GM23338 (cell line): ENCODE measurements at places on chromosomes 2 and 18.

GRCh38 chr2:146634230-146635097 lies 1210.4 kb upstream of the ACVR2A start:
- no peak overlapping the region for H3K4me3 ChIP-seq
- DNase-seq = peak; percentile 5
- no peaks in the 10 kb centered on the region for H3K36me3 ChIP-seq
- H3K27ac ChIP-seq = no peak overlapping the region

DNA sequence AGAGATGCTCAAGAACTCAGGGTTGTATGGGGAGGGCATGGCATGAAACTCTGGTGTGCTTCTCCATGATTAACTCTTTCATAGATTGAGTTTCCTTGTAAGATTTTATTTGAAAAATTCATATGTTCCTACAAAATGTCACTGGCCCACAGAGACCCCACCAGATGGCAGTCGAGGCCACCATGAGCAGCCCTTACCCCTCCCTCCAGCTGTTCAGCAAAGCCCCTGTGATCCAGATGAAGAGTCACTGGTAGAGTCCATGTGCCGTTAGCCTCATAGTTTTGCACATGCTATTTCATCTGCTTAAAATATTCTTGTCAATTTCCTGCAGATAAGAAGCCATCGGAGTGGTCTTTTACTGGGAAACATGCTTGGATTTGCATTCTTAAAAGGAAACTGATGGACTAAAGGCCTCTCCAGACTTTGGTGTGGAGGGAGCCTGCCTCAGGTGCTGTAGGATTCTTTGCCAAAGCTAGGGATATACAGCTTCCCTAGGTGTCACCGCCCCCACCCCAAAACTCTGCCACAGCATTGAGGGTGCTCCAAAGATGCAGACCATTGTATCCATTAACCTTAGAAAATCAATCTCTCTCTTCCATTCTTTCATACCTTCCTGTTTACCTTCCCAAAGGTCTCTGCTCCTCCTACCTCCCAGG lies 18.8 kb downstream of the ZNF385B start:
- no peak overlapping the region for H3K4me3 ChIP-seq
- no peaks in the 10 kb centered on the region for H3K4me1 ChIP-seq
- no peaks in the 10 kb centered on the region for H3K27me3 ChIP-seq
- H3K27ac ChIP-seq = no peak overlapping the region

- no peaks in the 10 kb centered on the region for H3K36me3 ChIP-seq
- H3K27ac ChIP-seq = no peak overlapping the region
- no peak overlapping the region for H3K4me3 ChIP-seq
- H3K4me1 ChIP-seq = no peaks in the 10 kb centered on the region
- no peaks in the 10 kb centered on the region for H3K27me3 ChIP-seq
- no peak for DNase-seq
Observed at GRCh38 chr2:214379227-214379626, 31.6 kb upstream of the VWC2L start.

DNA sequence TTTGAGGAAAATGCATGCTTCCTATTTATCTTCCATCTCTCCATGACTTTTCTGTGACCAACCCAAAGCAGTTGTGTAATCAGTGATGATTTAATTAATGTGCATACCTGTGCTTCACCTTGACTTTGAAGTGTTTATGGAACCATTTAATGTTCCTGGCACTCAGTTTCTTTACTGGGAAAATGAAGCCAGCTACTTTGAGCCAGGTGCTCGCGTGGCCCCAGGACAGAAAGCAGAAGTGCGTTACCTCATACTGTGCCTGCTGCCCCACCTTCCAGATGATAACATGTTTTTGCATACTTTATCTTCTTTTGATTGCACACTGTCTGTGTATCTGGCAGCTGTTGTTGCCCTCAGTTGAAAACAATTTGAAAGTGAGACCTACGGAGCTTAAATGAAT lies 61.3 kb downstream of the PMAIP1 start:
- DNase-seq = no peak
- no peaks in the 10 kb centered on the region for H3K4me1 ChIP-seq
- no peak overlapping the region for H3K27ac ChIP-seq
- no peaks in the 10 kb centered on the region for H3K36me3 ChIP-seq
- H3K27me3 ChIP-seq = no peaks in the 10 kb centered on the region
- no peak overlapping the region for H3K4me3 ChIP-seq

DNA sequence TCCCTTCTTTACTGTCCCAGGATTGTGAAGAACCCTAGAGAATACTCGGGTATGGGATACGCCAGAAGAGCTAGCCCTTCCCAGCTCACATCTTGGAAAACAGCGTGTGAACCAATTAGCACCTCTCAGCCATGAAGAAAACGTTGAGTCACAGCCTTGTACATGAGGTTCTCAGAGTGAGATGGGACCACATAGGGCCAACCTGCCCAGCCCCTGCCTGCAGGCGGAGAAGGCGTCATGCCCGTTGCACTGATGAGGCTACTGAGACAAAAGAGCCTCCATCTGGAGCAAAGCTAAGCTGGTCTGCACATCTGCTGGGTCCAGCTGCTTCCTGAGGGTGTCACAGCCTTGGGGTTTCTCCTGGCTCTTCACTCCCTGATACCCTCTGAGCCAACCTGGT lies 92.2 kb downstream of the LBH start:
- no peak overlapping the region for H3K27ac ChIP-seq
- H3K36me3 ChIP-seq = no peaks in the 10 kb centered on the region
- H3K4me1 ChIP-seq = no peaks in the 10 kb centered on the region; the same call in 1 of the 2 replicates
- DNase-seq = no peak

- no peak overlapping the region for H3K27ac ChIP-seq
- no peaks in the 10 kb centered on the region; the same call in 1 of the 2 replicates for H3K4me1 ChIP-seq
- no peak for DNase-seq
- H3K36me3 ChIP-seq = no peaks in the 10 kb centered on the region
- no peak overlapping the region for H3K4me3 ChIP-seq
- no peaks in the 10 kb centered on the region for H3K27me3 ChIP-seq
Observed at GRCh38 chr2:60223859-60224258, 329.6 kb downstream of the BCL11A start.

GRCh38 chr2:21268878-21269224 lies 145.1 kb downstream of the TDRD15 start:
- H3K27me3 ChIP-seq = no peaks in the 10 kb centered on the region
- no peaks in the 10 kb centered on the region for H3K36me3 ChIP-seq
- H3K4me1 ChIP-seq = no peaks in the 10 kb centered on the region
- DNase-seq = no peak
- no peak overlapping the region for H3K27ac ChIP-seq

DNA sequence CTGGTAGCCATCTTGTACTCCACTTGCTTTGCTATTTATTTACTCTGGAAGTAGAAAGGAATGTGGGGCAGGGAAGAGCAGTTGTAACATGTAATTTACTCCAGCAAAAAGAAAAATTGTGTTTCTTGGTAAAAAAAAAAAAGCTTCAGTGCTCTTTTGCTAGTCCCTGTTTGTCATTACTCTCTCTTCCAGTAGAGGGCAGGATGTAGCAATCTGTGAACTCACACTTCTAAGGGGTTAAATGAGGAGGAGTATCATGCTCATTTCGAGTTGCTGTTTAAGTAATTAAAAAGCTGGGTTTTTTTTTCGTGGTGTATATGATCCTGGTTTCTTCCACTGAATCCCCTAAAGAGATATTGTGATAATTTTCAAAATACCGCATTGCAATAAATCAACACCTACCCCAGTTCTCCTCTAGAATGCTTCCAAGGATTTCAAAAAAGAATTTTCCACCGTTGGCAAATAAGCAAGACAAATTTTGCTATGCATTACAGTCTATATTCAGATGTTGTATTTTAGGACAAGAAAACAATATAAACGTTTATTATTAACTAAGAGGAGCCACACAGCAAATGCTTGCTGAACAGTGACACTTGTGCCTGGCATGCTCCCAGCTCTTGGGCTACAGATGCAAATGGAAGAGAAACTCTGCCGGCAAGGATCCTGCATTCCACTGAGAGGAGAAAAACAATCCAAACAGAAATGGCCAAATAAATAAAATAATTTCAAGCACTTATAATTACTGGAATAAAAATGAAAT lies 261.6 kb downstream of the ASXL3 start:
- H3K27me3 ChIP-seq = no peaks in the 10 kb centered on the region
- peaks cover 26% of the 10 kb centered on the region for H3K4me1 ChIP-seq
- DNase-seq = peak; percentile 87
- no peak overlapping the region for H3K27ac ChIP-seq

GRCh38 chr2:232336241-232336736 lies 42.3 kb upstream of the ALPP start:
- no peak for DNase-seq
- no peaks in the 10 kb centered on the region for H3K4me1 ChIP-seq
- H3K27me3 ChIP-seq = no peaks in the 10 kb centered on the region
- H3K36me3 ChIP-seq = no peaks in the 10 kb centered on the region

GRCh38 chr18:75115514-75115913 lies 93.4 kb downstream of the PTGR3 start:
- no peaks in the 10 kb centered on the region for H3K27me3 ChIP-seq
- no peak for DNase-seq

GRCh38 chr2:152420936-152421335 lies 86.0 kb downstream of the FMNL2 start:
- H3K27ac ChIP-seq = no peak overlapping the region
- no peak for DNase-seq
- no peak overlapping the region for H3K4me3 ChIP-seq

DNA sequence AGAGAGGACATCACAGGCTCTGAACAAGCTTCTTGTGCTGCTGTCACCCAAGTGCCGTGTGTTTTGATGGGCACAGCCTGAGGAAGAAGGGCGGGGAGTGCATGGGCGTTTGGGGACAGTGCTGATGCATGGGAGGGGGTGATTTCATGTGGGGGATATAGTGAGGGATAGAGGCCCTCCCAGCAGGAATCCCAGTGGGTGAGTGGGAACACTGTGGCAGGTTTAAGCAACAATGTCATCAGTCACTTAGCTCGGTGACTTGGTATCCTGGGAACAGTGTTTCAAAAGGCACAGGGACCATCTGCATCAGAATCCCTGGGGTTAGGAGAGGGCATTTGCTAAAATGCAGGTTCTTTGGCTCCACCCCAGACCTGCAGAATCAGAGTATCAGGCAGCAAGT lies 609 bp downstream of the SIGLEC15 start:
- H3K27me3 ChIP-seq = no peaks in the 10 kb centered on the region
- no peaks in the 10 kb centered on the region; the same call in 1 of the 2 replicates for H3K4me1 ChIP-seq
- H3K27ac ChIP-seq = no peak overlapping the region

GRCh38 chr2:196966061-196966460 lies 39.6 kb upstream of the PGAP1 start:
- H3K4me1 ChIP-seq = peaks cover 19% of the 10 kb centered on the region
- no peak for DNase-seq
- no peaks in the 10 kb centered on the region for H3K27me3 ChIP-seq
- H3K27ac ChIP-seq = no peak overlapping the region

DNA sequence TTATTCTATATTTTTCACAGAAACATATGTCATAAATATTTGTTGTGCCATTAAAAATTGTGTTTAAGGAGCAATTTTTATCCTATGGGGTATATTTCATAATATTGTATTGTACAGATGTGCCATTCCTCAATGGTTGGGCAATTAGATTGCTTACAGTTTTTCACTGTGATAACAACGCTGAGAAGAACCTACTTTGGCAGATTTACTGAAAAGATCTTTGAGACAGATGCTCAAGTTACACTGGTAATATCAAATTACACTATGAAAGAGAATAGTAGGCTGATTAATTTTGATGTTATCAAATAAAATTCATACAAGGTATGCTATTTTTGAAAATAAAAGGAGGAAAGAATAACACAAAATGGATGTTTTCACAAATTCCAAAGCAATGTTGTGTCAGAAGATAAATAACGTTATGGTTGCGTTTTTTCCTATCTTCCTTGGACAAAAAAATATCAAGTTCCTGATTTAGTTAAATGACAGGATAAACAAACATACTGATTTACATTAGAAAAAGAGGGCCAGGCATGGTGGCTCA lies 335.1 kb upstream of the ZNF521 start:
- H3K4me1 ChIP-seq = no peaks in the 10 kb centered on the region
- no peaks in the 10 kb centered on the region for H3K27me3 ChIP-seq
- DNase-seq = no peak
- no peak overlapping the region for H3K27ac ChIP-seq
- H3K36me3 ChIP-seq = no peaks in the 10 kb centered on the region

GRCh38 chr2:143907801-143908200 lies 612.1 kb downstream of the ZEB2 start:
- no peak overlapping the region for H3K27ac ChIP-seq
- DNase-seq = no peak
- H3K4me1 ChIP-seq = peaks cover 27% of the 10 kb centered on the region

- no peaks in the 10 kb centered on the region for H3K27me3 ChIP-seq
- no peak overlapping the region for H3K27ac ChIP-seq
- H3K4me1 ChIP-seq = no peaks in the 10 kb centered on the region; the same call in 1 of the 2 replicates
Observed at GRCh38 chr18:11672846-11673454, 16.1 kb upstream of the GNAL start.
